ENCODE measurements at places on chromosomes 4 and X.

DNA sequence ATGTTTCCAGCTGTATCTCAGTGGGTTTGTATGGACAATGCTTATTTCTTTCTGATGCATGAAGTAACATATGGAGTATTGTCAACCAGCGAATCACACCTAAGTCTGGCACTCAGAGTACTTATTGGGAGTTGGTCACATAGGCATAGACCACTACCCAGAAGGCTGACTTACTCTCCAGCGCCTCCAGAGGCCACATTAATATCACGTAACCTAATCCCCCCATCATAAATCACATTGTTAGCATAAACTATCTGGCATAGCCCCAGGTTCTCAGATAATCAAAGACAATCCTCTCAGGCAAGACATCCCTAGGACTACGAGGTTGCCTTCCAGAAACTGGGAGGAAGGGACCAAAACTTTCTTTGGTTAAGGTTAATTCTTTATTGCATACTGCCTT is 560.5 kb upstream of the PABPC4L start:
- no peak for DNase-seq

DNA sequence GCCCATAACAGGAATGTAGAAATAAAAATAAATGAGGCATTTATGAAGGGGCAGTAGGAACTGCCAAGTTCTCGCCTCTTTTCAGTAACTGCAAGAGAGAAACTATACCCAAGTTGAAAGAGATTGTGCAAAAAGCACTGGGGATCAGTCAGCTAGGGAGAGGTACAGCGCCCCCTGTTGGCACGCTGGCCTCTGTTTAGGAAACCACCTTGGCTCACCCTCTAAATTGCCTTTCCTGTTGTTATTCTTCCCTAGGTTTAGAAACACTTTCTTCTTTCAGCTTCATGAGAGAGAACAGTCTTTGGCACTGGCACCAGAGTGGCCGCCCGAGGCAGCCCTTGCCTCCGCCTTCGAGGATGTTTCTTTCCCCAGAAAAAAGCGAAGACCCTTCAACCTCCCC is 348.5 kb downstream of the MID1IP1 start:
- peak; percentile 24 for DNase-seq

GRCh38 chrX:17669891-17670290 is 67.4 kb upstream of the SCML1 start:
- DNase-seq, result no peak

DNA sequence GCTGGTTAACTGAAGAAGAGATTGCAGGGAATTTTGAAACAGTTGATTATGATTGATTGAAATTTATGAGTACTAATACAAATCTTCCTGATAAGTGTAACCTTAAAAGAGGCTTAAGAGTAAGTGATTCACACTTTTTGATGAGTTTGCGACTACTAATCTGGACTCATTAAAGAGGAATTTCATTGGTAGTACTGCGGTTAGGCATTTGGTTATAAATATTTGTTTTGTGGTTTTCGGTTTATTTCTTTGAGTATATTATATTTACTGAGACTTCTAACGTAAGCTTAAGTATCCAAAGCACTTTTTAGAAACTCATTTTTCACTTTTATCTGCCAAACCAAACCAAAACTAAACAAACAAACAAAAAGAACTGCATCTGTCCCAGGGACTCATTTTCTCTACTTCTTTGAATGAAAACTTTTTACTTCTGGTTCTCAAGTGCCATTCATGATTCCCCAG is 20.7 kb downstream of the SLIT2 start:
- DNase-seq, result peak; percentile 67

GRCh38 chr4:113302051-113302450 is 252.6 kb downstream of the ANK2 start:
- DNase-seq, result no peak

DNA sequence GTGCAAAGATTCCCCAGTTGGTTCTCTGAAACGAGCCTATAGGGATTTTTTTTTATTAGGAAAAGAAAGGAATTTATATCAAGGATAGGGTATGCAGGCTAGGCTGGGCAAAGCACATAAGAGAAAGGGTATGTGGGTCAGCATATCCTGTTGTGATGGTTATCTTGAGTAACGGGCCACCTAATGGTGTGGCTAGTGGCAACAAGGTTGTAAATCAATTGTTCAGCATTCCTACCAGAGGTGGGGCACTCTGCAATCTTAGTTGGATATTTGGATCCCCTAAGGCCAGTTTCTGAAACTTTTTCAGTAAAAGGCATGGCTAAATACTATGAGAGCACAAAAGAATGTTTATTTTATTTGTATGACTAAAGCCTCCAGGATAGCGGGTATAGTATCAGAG is 42.7 kb downstream of the DCAF12L1 start:
- DNase-seq, result no peak

DNA sequence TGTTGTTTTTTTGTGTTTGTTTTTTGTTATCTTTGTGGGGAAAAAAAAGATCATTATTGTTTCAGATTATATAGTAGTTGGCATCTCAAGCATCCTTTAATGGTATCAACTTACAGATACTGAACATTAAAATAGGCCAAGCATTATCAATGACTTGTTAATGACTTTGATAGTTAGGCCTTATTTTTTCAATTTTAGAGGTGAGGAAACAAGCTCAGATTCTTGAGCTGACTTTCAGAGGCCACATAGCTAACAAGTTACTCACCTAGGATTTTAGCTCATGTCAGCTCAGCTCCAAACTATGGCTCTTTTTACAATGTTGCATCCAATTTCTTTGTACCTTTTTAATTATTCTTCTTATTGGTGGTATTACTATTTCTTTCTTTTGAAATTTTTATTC is 471 bp upstream of the PLAC8 start:
- peak; percentile 78 for DNase-seq

DNA sequence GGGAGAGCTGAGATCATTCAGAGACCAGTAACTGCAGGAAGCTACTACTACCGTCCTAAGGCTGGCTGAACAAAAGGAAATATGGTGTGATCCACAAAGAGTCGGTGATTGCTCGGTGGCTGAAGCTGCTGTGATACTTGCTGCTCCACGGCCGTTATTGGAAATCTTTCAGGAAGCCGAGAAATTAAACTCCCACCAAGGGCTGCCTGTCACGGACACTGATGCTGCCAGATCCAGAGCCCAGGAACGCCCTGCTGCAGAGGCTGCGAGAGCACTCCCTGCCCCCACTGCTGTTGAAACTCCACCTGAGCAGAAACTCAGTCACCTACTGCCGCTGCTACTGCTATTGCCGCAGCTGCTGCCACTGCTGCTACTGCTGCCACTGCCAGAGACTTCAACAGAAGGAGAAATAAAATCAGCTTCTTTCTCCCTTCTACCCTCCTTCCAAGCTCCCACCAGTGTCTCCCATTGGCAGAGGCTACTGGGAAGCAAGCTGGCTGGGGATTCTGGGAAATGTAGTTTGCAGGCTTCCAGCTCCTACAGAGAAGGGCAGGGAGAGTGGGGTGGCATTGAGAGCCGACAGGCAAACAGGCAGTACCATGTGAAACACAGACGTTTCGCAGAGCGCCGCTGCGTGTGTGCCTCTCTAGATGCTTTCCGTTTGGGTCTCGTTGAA is 126.0 kb upstream of the ENPP6 start:
- peak; percentile 81 for DNase-seq

DNA sequence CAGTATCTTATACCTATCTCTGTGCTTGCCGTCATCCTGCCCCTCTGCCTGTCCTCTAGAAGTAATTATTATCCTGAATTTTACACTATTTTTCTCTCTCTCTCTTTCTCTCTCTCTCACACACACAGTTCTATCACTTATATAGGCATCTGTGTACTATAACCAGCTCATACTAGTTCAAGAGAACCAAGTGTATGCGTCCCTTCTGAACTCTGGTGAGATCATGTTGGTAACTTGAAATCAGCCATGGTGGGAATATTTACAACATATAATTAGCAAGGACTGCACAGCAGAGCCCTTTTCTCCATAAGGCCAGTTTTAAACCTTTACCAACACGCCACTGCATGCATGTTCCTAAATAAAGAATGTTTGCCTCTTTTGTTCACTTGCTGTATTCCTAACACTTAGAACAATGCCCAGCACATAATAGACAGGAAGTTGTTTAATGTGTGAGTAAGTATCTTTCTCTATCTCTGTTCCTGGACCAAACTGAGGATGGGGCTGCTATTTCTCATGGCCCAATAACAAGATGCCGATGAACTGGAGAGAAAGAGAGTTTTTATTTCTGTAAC is 51.1 kb upstream of the IL21 start:
- no peak for DNase-seq

DNA sequence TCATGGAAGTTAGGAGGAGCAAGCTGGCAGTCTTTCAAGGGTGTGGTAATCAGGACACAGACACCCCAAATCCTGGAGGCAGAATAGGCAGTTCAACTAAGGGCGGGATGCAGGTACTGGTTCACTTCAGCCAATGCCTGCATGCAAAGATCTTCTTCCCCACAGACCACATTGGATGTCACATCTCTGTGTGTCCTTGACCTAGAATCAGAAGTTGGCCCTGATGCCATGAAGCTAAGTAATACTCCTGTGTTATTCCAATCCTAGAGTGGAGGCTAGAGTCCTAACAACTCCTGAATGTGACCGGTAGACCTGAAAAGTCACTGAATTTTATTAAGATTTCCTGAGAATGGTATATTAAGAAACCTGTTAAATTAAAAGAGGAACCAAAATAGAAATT is 165.5 kb downstream of the DMD start:
- no peak for DNase-seq

GRCh38 chr4:113270520-113271319 is 221.3 kb downstream of the ANK2 start:
- no peak for DNase-seq

- no peak for DNase-seq
These were observed 275.9 kb upstream of the VCX3A start for GRCh38 chrX:6810776-6811175.

- DNase-seq, result no peak
These were observed 709.8 kb upstream of the HS3ST1 start for GRCh38 chr4:12138488-12138887.

DNA sequence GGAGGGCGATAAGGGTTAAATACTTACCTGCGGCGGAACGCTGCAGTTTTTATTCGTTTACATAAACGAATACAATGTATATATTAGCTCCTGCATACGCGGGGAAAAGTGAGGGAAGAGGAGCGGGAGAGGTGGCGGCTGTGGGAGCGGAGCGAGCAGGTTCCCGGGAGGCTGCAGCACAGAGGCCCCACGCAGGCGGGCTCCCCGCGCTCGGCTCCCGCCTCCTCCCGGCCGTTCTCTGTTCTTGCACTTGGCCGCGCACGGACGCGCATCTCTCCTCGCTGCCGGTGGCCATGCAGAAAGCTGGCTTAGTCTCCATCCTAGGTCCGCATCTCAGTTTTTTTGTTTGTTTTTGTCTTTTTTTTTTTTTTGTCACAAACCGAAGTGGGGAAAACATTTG is 340.4 kb upstream of the FAT1 start:
- no peak for DNase-seq
